ENCODE measurements at places on chromosomes 12 and 14.
A peak's percentile ranks its signal among the peaks of the same experiment; 100 is the strongest.

GRCh38 chr12:89661706-89662330, 46.8 kb downstream of the ATP2B1 start:
- no peak for DNase-seq

GRCh38 chr12:62703011-62703380, 232.0 kb downstream of the PPM1H start:
- no peak for DNase-seq

- no peak for DNase-seq
Measured at GRCh38 chr14:69094481-69094880, 58.4 kb downstream of the DCAF5 start.

DNA sequence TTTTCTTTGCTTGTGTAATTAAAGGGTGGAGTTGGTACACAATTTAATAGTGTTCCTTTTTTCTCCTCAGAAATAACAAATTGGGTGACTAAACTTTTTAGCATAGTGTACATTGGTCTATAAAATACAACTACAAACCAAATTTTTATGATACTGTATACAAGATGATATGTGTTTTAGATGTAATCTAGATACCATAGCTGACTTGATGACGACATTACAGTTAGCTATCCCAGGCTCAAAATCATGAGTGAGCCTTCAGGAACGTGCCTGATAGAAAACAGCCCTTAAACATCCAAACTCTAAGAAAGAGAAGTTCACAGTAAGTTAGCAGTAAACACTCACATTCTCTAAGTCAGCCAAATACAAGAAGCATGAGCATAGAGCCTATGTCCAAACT, 99.0 kb upstream of the SSTR1 start:
- no peak for DNase-seq

- no peak for DNase-seq
Measured at GRCh38 chr14:34243001-34243400, 219.0 kb downstream of the SPTSSA start.

DNA sequence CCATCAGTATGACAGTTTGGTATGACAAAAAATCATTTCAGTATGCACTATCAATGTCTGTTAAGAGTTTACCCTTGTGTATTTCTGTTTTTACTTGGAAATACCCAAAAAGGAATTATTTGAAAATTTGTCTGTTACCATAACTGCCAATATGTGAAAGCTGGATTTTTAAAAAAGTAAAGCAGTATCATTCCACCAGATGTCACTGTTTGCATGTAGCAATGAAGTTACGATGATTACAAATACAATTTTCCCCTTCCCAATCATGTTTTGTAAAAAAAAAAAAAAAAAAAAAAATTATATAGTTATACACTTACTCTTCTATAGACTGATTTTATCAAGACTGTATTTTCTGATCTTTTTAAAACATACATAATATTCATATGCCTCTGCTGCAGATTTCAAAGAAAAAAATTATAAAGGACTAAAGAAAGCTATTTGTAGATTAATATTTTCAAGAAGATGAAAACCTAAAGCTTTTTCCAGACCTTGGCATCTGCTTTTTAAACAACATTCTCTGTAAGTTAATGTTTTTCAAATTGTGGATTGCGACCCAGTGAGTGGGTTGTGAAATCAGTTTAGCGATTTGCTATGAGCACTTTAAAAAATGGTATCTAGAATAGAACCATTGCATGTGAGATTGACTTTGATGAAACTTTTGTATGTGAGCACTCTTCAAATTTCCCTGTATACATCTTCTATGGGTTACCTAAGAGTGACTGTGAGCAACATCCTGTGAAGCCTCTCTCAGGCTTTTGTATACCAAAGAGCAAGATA, 114.2 kb downstream of the TTC6 start:
- DNase-seq: no peak

- DNase-seq: no peak
Measured at GRCh38 chr12:62251609-62251958, 8.6 kb upstream of the USP15 start.

- DNase-seq: peak; percentile 39
Measured at GRCh38 chr12:11719678-11720099, 70.2 kb downstream of the ETV6 start.

- DNase-seq: no peak
Measured at GRCh38 chr12:57475271-57476161, 4.2 kb downstream of the ARHGAP9 start.

GRCh38 chr12:98399532-98399931, 115.9 kb upstream of the TMPO start:
- DNase-seq: no peak

DNA sequence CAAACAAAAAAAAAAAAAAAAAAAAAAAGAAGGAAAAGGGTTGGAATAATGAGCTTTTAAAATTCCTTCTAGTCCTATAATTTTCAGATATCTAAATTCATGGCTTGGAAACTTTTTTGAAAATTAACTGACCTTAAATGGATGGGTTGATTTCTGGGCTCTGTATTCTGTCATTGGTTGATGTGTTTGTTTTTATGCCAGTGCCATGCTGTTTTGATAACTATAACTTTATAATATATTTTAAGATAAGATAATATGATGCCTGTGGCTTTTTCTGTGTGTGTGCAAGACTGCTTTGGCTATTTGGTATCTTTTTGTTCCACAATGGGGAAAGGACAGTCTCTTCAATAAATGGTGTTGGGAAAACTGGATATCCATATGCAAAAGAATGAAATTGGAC, 7.3 kb downstream of the OR10G3 start:
- no peak for DNase-seq

DNA sequence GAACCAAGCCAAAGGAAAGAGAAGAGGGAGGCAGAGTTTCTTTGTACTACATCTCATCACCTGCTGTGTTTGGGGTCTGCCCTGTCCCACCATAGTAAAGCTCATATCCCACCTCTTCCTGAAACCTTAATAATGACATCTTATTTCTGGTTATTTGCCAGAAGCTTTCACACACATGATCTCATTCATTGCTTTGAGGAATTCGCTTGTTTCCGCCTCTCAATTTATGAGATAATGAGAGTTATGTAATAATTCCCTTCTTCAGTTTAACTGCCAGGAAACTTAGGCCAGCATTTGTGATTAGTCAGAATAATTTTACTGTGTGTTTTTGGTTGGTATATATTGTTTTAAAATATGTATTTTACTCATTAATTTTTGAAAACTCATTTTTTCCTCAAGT, 205.2 kb downstream of the CACNA1C start:
- no peak for DNase-seq

DNA sequence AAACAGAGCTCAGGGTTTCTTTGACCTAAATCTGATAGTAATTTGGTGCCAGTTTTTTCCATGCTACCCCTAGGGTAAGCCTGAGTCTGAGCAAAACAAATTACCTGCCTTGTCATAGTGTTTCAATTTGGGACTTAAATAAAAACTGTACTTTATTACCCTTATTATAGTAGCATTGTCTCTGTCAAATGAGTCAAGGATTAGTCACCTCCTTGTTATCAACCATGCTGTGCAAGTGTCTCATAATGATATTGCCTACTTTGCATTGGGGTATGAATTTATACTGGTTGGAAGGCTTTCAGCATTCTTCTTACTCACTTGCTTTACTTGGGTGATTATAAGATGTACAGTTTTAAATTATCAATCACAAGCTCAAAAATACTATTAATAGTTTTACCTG, 380.0 kb downstream of the LRFN5 start:
- no peak for DNase-seq

DNA sequence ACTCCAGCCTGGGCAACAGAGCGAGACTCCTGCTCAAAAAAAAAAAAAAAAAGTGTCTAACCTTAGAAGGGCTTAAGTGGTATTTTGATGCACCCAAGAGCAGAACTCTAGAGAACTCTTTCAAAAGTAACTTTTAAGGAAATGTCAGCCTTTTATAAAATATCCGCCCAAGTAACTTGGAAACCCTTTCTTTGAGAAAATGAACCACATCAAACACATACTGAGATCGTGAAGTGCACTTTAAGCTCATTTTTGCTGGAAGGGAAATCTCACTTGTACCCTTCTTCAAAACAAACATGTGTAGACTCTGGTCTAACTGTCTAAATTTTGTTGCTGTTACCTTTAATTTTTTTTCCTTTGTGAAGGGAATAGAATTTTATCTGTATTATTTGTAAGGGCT, 5.5 kb downstream of the C12orf56 start:
- DNase-seq: no peak

DNA sequence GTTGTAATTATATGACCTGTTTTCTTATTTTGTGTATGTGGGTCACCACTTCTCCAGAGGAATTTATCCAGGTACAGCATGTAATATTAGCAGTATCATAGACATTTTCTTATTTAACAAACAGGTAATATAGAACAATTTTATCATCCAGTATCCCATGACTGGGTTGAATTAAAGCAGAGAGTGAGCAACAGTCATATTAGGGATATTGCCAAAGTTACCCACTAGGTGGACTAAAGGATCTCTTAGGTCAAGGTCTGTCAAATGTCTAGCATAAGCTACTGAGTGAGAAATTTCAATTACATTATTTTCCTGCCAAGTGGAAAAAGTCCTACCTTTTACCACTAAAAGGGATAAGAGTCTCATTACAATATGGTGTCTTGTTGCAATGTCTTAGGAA, 62.1 kb upstream of the TRIM9 start:
- DNase-seq: no peak

DNA sequence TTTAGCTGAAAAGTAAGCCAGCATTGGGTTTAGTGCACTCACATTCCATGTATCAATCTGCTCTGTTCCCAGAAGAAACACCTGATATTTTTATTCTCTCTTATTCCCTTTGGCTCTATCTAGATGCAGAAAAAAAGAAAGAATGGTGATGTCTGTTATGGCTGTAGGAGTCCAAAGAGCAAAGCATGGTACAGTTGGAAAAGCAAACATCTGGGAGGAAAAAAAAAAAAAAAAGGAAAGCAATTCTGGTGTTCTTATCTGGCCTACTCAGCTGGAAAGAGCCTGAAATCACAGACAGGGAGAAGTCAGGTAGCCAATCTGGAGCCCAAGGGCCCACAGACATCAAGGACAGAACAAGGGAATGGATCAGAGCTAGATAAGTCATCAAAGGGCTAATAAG, 293.9 kb downstream of the DUSP6 start:
- DNase-seq: no peak

- DNase-seq: no peak
Measured at GRCh38 chr14:61766151-61766550, 3.9 kb downstream of the SNAPC1 start.

DNA sequence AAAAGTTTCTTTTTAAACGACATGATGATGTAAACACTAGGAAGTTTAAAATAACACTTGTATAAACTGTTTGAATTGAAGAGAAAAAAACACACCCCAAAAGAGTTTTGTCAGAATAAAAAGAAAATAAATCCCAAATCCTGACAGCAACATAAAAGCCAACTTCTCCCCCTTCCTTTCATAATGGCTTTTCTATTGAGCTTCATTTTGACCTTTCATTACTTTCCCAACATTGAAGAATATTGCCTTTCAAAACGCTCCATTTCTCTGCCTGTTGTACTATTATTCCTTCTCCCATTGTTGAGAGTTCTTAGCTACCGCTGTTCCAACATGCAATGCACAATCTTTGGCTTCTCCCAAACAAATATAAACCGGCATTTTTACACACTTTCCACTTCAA, 448.5 kb downstream of the BCAT1 start:
- DNase-seq: no peak

- no peak for DNase-seq
Measured at GRCh38 chr14:78491048-78491447, 320.9 kb downstream of the NRXN3 start.

- no peak for DNase-seq
Measured at GRCh38 chr12:54429014-54429471, 10.0 kb upstream of the ITGA5 start.

GRCh38 chr12:68630050-68630449, 19.4 kb downstream of the RAP1B start:
- DNase-seq: no peak

GRCh38 chr12:66111605-66112004, 18.9 kb downstream of the LLPH start:
- DNase-seq: no peak

GRCh38 chr14:61836184-61836583, 74.0 kb downstream of the SNAPC1 start:
- DNase-seq: no peak

DNA sequence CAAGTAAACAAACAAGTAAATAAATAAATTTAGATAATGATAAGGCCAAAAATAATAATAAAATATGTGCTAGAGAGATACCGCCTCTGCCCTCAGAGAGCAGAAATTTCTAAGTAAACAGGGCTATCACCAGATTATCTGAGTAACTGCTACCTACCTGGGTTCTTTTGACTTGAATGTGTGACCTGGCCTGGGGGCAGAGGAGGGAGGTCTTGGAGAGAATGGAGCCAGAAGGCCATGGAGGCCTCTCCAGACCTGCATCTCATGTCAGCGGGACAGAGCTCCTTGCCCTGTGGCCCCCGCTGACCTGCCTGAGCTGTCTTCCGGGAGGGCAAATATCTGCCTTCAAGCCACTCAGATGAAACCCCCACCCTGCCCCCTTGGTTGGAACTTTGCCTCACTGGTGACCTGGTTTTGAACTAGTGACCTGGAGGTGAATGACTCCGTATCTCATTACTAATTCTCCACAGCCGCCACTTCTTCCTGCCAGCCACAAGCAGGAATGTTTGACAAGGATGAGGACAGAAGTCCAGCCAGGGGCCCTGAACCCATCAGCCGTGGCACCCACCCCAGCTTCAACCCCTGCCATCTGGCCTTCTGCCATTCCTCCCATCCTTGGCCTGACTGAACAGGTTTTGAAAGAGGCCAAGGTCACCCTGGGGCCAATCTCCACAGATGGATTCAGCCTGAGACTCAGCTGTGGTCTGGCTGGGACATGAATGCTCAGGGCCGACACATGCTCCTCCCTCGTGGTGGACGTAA, 86.8 kb upstream of the PARP11 start:
- DNase-seq: no peak

DNA sequence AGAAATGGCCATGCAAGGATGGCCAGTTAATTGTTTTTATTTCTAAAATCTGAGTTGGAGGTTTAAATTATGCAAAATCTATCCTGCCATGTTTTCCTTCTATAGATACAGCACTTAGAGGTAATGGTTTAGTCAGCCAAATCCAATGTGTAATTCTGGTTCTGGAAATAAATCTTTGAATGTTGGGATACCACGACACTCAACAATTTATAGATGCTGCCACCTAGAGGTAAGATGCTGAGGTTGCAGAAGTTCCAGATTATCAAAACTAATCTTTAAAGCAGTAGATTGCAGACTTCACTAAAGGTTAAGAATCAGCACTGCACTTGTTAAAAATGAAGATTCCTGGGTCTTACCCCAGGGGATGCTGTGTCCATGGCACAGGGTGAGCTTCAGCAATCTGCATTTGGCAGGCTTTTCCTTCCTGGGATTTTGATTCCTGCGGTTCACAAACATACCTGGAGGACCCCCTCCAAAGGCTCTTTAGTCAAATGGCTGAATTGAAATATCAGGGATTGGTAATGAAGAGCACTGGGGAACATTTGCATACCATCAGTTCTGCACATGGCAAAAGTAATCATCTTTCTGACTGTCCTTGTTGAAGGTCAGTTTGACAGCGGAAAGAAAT, 53.4 kb upstream of the ANO4 start:
- DNase-seq: no peak

- no peak for DNase-seq
Measured at GRCh38 chr12:24822121-24822899, 126.6 kb downstream of the BCAT1 start.
